ENCODE measurements at places on chromosomes 6 and 20.

DNA sequence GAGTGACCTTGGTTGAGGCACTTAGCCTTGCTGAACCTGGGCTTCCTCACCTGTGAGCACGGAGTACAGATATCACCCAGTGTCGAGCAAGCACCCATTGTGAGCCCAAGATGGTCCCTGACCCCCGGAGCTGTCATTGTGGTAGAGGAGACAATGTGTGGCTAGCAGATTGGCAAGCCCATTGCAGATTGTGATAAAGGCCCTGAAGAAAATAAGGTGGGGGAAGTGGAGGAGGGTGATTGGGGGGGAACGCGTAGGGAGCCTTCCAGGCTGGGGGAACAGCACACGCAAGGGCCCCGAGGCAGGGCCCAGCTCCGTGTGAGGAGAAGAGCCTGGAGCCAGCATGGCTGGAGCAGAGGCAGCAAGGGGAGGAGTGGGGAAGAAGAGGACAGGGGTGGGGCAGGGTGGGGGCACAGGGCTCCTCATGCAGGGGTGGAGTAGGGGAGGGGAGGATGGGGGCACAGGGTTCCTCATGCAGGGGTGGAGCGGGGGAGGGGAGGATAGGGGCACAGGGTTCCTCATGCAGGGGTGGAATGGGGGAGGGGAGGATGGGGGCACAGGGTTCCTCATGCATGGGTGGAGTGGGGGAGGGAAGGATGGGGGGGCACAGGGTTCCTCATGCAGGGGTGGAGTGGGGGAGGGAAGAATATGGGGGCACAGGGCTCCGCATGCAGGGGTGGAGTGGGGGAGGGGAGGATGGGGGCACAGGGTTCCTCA, 7.0 kb downstream of the CEBPB start:
- no peak for DNase-seq

GRCh38 chr20:59331721-59332329, 31.4 kb downstream of the EDN3 start:
- DNase-seq, result no peak

GRCh38 chr6:150788089-150788488, 77.4 kb upstream of the MTHFD1L start:
- DNase-seq, result no peak

GRCh38 chr20:48338717-48339116, 489.1 kb downstream of the PREX1 start:
- DNase-seq, result no peak

GRCh38 chr6:166262743-166263515, 45.3 kb downstream of the PRR18 start:
- no peak for DNase-seq

- no peak for DNase-seq
Measured at GRCh38 chr6:45495429-45496084, 117.8 kb upstream of the SUPT3H start.

DNA sequence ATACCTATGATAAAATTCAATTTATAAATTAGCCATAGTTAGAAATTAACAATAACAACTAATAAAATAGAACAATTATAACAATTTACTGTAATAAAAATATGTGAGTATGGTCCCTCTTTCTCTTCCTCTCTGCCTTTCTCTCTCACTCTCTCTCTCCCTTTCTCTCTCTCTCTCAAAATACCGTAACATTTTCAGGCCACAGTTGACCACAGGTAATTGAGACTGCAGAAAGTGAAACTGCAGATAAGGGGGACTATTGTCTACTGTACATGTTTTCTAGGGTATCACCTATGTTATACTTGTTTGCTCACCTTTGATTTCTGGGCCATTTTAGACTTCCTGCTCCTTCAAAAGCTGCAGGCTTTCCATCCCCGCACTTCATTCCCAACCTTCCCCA, 46.8 kb downstream of the LY86 start:
- DNase-seq, result no peak

- DNase-seq, result no peak
Measured at GRCh38 chr6:127967708-127968107, 66.8 kb upstream of the THEMIS start.

GRCh38 chr6:49519660-49520059, 19.9 kb downstream of the GLYATL3 start:
- DNase-seq, result no peak

GRCh38 chr20:1669304-1669703, 11.7 kb upstream of the SIRPG start:
- DNase-seq, result no peak

DNA sequence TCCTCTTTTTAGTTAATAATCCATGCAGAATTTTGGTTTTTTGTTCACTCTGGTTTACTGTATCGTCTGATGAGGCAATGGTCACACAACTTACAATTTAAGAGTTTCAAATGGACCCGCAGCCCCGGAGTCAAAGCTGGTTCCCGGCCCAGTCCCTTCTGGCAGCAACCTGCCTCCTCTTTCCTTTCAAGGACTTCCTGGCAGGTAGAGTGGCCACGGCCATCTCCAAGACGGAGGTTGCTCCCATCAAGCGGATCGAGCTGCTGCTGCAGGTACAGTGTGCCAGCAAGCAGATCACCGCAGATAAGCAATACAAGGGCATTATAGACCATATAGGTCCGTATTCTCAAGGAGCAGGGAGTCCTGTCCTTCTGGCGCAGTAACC, 218.2 kb downstream of the GJA1 start:
- no peak for DNase-seq

GRCh38 chr6:106440546-106440945, 80.0 kb downstream of the CRYBG1 start:
- no peak for DNase-seq

GRCh38 chr6:154410619-154411072, 54.0 kb upstream of the IPCEF1 start:
- DNase-seq, result peak; percentile 90

DNA sequence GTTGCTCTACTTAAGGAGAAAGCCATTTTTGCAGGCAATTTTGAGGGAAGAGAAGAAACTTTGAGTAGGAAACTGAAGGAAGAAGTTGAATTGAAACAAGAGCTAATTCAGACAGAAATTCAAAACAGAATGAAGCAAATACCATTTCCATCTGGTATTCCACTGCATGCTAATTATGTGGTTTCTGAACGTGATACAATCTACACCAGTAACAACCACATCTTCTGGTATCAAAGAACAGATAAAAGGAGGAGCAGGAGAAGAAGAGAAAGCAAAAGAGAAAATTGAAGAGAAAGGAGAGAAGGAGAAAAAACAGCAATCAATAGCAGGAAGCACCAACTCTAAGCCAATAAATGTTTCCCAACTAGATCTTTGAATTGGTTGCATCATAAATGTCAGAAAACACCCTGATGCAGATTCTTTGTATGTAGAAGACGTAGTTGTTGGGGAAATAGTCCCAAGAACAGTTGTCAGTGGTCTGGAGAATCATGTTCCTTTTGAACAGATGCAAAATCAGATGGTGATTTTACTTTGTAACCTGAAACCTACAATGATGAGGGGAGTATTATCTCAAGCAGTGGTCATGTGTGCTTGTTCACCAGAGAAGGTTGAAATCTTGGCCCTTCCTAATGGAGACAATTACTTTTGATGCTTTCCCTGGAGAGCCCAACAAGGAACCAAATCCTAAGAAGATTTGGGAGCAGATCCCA, 132.4 kb downstream of the MACROD2 start:
- DNase-seq, result no peak

- no peak for DNase-seq
Measured at GRCh38 chr6:7282097-7282906, 30.7 kb downstream of the SSR1 start.

GRCh38 chr20:51463998-51464397, 78.5 kb downstream of the NFATC2 start:
- DNase-seq, result no peak

- DNase-seq, result no peak
Measured at GRCh38 chr20:37365760-37366638, 20.1 kb downstream of the SRC start.

- DNase-seq, result no peak
Measured at GRCh38 chr20:10649797-10650160, 24.0 kb downstream of the JAG1 start.

DNA sequence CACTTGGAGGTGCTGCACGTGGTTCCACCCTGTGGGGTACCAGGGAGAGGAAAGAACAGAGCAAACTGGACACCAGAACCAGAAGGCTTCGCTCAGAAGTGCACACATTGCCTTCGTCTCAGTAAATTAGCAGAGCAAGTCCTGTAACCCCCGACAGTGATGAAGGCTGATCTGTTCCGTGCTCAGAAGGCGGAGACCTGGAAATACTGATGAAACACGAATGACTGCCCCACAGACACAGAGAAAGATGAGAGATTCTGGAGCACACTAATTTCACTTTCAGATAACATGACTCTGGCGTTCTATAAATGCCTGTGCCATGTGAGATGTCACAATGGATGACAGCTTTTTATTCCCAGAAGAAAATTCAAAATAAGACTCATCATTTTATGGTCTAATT, 44.2 kb upstream of the CCR6 start:
- no peak for DNase-seq

GRCh38 chr6:84522135-84522549, 242.3 kb downstream of the TBX18 start:
- DNase-seq, result peak; percentile 83

GRCh38 chr6:138434096-138434495, 30.1 kb downstream of the HEBP2 start:
- no peak for DNase-seq

DNA sequence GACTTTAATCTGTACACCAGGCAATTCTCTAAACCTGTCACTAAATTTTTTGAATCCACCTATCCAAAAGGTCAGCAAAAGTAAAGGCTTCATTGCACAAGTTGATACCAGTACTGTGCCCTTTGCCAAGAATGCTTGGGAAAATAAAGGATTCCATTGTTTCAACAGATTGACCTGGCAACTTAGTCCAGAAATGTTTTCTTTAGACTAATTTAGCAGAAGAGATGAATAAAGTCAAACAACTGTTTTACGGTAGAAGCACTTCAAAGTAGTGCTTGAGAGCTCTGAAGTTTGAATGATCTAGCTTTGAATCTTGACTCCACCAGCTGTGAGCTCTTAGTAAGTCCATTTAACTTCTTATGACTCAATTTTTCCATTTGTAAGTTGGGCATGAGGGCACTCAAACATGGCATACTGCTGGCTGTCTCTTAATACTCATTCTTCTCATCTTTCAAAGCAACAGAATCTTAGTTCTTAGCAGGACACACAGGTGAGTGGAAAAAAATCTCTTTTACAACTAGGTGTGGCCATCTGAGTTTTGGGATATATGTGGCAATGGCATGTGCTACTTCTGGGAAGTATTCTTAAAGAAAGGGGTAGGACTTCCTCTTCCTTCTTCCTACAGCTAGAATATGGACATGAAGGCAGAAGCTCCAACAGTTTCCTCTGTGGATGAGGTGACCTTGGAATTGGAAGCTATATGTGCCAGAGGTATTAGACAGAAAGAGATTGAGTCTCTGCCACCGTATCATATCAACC, 55.9 kb upstream of the LOC128125822 start:
- DNase-seq, result peak; percentile 5

- DNase-seq, result no peak
Measured at GRCh38 chr6:157621406-157621805, 201.6 kb upstream of the SNX9 start.

- no peak for DNase-seq
Measured at GRCh38 chr6:4282926-4283325, 147.6 kb upstream of the ECI2 start.

DNA sequence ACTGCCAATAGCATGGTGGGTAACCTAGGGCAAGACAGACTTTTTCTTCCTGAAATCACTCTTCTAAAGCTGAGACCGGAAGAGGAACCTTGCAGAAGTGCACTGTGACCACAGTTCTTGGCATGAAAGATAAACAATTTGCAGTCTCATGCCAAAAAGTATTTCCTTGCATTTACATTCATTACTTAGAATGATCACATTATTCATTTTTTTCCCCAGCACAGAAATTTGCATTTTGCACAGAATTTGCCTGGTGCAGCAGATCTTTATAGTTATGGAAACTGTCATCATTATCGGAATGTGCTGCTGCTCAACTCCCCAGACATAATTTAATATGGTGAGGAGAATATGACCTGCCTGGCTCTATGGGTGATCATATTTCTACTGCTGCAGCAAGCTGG, 42.2 kb upstream of the EDN3 start:
- DNase-seq, result no peak

GRCh38 chr20:15199698-15200097, 862.3 kb upstream of the FLRT3 start:
- no peak for DNase-seq

DNA sequence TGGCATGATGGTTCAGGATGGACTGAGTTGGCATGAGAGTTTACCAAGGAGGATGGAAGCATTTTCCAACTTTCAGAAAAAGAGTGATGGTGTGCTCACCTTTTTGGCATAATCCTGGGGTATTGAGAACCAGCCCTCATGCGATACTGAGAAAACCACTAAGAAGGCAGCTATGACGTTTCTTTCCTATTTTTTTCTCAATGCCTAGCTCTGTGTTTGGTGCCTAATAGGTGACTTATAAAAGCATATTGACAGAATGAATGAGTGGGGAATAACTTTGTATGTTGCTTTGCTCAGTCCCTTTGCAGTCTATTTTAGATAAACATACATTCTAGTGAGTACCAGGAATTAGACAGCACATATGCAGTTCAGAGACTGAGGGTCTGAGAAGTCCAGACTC, 816.3 kb downstream of the DHX35 start:
- DNase-seq, result no peak

- DNase-seq, result peak; percentile 27
Measured at GRCh38 chr6:82337688-82338257, 25.8 kb upstream of the TPBG start.

DNA sequence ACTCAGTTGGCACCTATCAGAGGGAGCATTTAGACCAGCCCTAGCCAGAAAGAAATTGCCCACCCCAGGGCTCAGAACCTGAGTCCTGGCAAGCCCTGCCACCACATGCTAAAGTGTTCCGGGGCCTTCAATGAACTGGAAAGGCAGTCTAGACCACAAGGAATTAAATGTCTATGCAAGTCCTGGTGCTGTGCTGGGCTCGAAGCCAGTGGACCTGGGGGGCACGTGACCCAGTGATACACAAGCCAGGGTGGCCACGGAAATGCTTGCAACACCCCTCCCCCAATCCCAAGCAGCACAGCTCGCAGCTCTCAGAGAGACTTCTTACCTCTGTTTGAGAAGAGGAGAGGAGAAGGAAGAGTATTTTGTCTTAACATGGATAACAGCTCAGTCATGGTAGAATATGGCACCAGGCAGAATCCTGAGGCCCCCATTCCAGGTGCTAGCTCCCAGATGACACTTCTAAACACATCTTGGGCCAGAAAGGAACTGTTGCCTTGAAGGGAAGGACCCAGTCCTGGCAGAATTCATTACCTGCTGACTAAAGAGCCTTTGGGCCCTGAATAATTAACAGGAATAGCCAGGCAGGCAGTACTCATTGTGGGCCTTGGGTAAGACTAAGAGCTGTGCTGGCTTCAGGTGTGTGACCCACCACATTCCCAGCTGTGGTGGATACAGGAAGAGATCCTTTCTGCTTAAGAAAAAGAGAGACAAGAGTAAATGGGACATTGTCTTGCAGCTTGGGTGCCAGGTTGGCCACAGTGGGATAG, 111.3 kb downstream of the BTBD9 start:
- no peak for DNase-seq

DNA sequence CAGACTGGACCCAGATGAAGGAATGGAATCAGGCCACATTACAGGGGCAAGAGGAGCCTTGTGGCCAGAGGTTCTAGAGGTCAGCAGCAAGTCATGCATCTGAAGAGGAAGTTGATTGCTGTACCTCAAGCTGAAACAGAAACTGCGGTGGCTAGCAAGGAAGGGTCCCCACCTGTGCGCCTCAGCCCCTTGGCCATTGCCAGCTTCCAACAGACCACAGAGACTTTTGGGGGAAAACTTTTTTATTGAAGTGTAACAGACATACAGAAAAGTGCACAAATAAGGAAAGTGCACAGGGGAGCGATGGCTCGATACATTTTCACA, 26.8 kb upstream of the SLC9A8 start:
- no peak for DNase-seq
